ENCODE measurements at places on chromosomes 7 and 10.

GRCh38 chr7:150450491-150451001 is at the start of gene GIMAP8:
Gene GIMAP8, plus strand, starts transcription at chr7:150450630. Its CDS starts 16,069 bp downstream, at chr7:150466699.
- no peak for DNase-seq

DNA sequence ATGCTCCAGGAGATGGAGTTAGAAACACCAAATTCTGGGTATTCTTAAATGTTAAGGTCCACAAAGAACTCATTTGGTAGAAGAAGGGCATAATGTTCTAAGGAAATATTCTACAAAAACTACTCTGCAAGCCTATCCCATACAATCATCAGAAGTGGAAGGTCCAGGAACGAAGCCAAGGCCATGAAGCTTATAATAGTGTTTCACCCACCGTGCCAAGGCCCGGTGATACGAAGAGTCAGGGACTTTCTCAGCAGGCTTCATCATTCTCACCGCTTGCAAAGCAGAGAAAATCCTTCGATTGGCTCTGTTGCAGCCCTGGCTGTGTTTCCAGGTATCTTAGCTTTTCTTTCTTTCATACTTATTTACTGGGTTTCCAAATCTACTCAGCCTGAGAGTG is 351.9 kb upstream of the CELF2 start:
- no peak for DNase-seq

DNA sequence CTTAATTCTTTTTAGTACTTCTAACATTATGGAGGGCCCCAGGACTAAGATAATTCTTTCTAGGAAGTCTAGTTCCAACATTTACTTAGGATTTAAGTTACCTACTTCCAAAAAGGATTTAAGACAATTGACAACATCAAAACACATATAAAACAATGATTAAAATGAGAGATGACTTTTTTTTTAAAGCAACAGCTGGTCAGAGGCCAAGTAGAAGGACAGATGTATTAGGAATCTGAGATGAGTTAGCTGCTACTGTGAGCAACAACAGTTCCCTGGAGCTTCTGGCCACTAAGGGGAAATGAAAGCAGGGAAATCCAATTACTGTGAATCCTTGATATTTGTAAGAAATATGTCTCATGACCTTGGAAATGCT is 222.3 kb downstream of the PHTF2 start:
- no peak for DNase-seq

DNA sequence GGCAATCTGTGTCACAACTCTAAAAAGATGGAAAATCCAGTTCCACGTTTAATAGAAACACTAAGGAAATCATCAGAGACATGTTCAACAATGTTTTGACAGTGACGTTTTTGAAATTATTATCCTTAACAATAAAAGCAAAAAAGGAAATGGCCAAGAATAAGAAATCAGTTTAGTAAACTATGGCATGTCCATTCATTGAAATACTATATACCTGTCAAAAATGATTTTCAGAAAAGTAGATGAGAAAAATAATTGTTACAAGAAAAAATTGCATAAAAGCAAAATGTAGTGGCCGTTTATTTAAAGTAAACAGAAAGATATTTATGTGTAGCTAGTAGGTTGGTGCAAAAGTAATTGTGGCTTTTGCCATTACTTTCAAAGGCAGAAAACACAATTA is 345.4 kb upstream of the NPSR1 start:
- DNase-seq: no peak

GRCh38 chr10:1156616-1156886 is 100.4 kb downstream of the WDR37 start:
- no peak for DNase-seq

- no peak for DNase-seq
These were observed 33.5 kb downstream of the EEPD1 start for GRCh38 chr7:36186359-36187121.

GRCh38 chr10:116287906-116288501 is 15.0 kb upstream of the GFRA1 start:
- peak; percentile 52 for DNase-seq

DNA sequence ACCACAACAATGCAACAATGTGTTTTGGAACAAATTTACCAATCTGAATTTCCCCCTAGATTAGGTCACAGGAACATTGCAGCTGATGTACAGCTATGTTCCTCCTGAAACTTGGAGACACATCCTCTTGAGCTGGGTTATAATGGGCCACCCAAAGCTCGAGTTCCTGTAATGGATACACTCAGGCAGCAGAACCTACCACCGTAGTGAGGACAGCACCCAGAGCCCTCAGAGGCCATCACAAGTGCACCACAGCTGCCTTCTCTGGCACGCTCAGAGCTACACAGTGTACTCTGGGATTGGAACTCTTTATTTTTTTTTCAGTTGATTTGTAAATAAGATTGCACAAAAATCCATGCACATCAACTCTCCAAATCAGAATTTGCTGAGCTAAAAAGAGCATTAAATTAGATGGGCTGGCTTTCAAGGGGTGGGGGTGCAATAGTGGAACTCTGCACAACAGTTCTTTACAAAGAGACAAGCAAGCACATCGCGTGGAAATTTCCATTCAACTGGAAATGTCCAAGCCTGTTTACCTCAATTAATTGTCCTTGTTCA is 56.7 kb downstream of the EGFR start:
- DNase-seq: no peak

- no peak for DNase-seq
These were observed 489.1 kb upstream of the PODXL start for GRCh38 chr7:132045481-132045980.

GRCh38 chr7:139861803-139862202 is 32.7 kb downstream of the TBXAS1 start:
- no peak for DNase-seq

DNA sequence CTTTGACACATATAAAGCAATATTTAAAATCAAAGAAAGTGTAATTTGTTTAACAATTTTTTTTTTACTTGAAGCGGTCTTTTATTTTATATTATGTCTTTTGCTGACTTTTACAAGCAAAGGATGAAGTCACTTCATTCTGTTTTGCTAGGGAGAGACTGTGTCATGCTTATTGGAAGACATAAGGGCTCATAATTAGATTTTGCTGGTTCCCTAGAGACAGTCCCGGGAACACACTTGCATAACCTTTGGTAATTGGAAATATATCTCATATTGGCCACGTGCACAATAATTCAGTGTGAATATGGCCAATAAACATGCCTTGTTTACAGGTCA is 448 bp upstream of the NET1 start:
- peak; percentile 9 for DNase-seq

- no peak for DNase-seq
These were observed 454.5 kb downstream of the DNAJB6 start for GRCh38 chr7:157791261-157791660.

DNA sequence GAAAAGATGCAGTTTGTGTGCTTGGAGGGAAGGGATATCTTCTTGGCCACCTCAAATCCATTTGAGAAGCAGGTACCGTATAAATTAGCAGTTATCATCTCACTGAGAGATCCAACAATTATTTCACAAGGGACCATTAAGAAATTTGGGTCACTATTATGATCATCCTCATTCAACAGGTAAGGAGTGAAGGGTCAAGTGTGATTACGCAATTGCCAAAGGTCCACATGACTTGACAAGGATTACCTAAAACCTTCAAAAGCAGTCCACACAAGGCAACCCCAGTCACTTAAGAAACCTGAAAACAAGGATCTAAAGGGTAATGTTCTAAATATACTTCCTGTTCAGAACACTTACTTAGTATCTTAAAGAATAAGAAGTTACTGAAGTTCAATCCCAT is 27.4 kb downstream of the CCDC6 start:
- DNase-seq: no peak

DNA sequence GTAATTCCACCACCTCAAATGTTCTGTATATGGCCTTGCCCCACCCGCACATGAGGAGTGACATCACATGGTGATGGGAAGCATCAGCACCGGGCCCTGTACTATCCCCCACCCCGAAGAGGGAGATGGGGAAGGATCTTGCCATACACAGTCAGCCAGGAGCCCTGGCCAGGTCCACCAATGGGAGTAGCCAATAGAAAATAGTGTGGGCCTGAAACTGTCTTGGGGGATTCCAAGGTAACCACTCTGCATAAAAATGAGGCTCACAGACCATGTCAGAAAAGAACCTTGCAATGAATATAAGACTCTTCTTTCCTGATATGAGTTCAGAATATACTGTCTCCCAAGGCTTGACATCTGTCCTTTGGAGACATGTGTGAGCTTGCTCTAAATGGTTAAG is 51.1 kb downstream of the ADRB1 start:
- DNase-seq: no peak

DNA sequence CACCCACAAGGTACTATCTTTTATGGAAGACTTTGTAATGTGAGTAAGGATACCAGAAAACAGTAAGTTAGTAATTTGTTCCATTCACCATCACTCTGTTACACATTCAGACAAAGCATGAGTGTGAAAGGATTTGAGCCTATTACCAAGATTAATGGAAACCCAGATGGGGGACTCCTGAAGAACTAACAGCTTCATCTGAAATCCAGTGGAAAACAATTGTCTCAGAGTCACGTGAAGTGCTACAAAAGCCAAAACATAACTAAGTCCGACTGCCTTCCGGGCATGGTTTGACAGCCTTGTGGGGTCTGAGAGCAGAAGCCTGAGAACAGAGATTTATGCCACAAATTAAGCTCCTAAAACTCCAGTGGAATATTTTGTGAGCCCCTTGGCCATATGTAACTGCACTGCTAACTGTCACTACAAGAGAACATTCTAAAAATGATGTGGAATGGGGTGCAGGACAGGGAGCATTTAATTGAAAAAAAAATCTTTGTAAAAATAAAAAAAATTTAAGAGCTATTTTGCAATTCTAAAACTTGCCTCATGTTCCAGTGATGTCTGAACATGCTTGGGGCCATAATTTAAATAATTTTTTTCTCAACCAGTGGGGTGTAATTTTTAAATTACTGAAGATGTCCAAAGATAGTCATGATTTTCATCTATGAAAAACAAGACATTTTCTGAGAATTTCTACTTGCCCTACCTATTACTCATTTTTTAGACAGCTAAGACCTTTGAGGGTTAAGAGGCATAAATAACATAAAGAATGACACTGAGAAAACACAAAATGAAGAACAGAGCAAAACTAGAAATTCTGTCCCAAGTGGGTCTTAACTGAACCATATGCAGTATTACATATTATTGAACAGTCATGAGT is 555.0 kb downstream of the INHBA start:
- no peak for DNase-seq

DNA sequence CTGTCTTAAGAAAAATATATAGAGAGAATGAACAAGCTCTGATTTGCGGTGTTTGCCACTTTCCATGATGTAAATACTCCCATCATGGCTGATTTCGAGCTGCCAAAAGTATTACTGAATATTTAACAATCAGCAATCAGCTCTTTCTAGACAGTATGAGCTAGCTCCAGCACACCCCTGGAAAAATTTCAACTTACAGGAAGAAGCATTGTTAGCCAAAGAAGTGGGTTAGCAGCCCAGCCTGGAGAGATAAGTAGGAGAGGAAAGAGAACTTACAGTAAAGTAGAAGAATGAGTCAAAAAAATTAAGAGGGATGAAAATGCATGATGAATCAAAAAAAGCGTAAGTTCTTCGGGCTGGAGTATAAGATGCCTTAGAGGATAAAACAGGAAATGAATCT is 60.6 kb upstream of the ANK3 start:
- no peak for DNase-seq

DNA sequence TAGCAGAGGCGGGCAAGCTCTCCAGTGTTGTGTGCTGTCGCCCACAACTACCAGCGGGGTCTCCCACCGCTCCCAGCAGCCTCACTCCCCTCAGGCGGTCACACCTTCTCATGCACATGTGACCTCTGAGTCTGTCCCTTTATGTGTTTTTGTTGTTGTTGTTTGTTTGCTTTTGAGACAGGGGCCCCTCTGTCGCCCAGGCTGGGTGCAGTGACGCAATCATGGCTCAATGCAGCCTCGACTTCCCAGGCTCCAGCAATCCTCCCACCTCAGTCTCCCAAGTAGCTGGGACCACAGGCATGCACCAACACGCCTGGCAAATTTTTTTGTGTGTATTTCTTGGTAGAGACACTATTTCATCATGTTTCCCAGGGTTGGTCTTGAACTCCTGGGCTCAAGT is 1.5 kb downstream of the CPSF4 start:
- DNase-seq: peak; percentile 12

DNA sequence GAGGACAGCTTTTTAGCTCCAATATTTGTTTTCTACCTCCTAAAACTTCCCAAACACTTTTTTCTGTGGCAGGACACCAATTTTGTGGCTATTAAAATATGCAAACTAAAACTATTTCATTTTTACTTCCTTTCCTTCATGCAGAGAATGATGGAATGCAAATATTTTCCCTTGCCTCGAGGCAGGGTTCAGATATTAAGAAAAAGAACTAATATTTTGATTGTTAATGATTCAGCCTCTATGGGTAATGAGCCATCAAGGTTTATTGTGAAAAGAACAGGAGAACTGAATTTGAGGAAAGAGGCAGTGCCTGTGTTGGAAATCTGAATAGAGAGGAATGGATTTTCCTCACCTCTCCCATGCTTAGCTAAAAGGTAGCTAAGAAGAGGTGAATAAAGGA is 43.1 kb upstream of the CASD1 start:
- DNase-seq: no peak

DNA sequence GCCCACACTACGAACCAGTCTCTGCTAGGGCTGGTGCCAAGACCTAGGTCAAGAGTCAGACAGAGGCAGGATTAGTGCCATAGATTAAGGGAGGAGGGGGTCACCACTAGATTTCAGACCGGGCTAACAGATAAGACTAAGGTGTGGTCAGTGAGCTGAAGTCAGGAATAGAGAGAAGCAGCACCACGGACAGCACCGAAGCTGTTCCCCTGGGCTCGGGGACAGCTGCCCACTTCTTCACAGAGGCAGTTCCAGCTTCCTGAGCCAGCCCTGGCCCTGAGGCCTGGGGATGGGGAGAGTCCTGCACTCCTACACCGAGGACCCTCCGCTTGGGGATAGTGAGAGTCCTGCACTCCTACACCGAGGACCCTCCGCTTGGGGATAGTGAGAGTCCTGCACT is 11.2 kb upstream of the JAKMIP3 start:
- DNase-seq: no peak

GRCh38 chr10:110212119-110213006 is 5.0 kb downstream of the MXI1 start:
- no peak for DNase-seq

- DNase-seq: no peak
These were observed 121.1 kb downstream of the CXCL12 start for GRCh38 chr10:44263771-44264170.

Data from HFFc6 (cell line).